ENCODE measurements at places on chromosomes 1 and 21.

DNA sequence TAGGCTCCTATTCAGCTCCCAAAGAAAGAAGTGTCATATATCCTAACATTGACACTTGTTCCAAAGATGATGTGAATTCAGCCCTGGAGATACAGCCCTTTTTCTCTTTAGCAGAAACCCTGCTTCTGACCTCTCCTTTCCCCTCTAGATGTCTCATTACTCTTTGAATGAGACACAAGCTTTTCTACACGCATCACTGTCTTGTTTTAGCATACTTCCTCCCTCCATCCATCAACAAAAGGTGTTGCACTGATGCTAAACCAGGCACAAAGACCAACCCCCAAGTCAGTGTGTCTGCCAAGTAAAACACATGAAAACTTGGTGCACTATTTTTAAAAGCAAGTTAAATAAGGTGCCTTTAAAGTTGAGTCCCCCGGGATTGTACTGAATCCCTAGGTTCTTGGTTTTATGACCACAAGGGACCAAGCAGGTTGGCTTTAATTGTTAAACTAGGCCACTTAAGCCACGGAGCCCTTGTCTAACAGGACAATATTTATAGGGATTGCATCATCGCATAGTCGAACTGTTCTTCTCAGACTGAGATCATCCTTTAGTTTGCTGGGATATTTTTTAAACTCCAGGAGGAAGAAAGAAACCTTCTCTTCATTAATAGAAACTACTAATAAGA is 101.0 kb upstream of the GUCA2B start:
- no peak for DNase-seq

DNA sequence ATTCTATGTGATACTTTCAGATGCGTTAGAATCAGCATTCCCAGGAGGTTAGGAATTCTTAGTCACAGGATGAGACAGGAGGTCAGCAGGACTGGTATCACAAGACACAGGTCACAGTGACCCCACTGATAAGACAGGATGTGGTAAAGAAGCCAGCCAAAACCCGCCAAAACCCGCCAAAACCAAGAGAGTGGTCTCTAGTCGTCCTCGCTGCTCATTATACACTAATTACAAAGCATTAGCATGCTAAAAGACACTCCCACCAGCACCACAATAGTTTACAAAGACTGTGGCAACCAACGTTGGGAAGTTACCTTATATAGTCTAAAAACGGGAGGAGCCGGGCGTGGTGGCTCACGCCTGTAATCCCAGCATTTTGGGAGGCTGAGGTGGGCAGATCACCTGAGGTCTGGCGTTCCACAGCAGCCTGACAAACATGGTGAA is 13.9 kb upstream of the ACTA1 start:
- DNase-seq, result no peak

- no peak for DNase-seq
Measured at GRCh38 chr1:58104960-58105359, 441.6 kb downstream of the OMA1 start.

DNA sequence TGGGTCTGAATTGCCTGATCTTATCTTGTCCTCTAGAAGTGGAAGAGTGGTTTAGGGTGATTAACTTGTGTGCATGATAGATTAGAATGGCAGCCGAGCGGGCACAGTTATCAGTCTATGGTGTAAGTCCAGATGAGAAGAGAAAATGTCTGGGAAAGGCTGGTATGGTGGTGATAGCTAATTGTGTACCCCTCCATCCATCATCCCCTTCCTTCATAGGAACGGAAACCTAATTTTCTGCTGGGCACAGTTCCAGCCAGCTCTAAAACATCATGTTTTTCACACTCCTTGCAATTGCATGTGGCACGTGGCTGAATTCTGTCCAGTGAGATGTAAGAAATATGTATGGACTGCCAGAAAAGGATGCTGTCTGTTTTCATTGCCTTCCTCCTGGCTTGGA is 40.9 kb upstream of the ZP4 start:
- DNase-seq, result no peak

- DNase-seq, result no peak
Measured at GRCh38 chr1:13774121-13774520, 74.1 kb downstream of the PRDM2 start.

- DNase-seq, result no peak
Measured at GRCh38 chr1:183515002-183515689, 42.8 kb downstream of the SMG7 start.

GRCh38 chr1:21705303-21705980 is 36.3 kb upstream of the RAP1GAP start:
- DNase-seq, result no peak

GRCh38 chr21:14553422-14553821 is 7.3 kb upstream of the SAMSN1 start:
- no peak for DNase-seq

- no peak for DNase-seq
Measured at GRCh38 chr1:199976496-199977144, 50.9 kb upstream of the NR5A2 start.

GRCh38 chr1:11731691-11732283 is 4.1 kb upstream of the AGTRAP start:
- no peak for DNase-seq

DNA sequence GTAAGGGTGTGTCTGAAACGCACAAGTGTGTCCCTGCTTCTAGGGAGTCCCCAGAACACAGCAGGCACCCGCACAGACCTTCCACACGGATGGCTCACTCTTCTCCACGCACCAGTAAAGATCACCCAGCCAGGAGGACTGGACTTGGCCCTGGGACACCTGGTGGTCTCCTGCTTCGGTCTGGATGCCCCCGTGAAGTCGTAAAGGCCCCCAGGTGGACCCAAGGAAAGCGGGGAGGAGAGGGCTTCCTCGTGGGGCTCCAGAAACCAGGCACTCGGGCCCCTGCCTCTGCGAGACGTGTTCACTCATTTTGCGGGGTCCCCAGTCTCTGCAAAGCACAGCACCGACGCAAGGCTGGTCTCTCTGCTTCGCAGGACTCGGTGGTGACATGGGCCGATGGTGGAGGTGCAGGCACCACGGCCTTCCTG is 20.2 kb upstream of the COL6A2 start:
- no peak for DNase-seq

- DNase-seq, result no peak
Measured at GRCh38 chr21:19261731-19262376, 858.3 kb upstream of the TMPRSS15 start.

DNA sequence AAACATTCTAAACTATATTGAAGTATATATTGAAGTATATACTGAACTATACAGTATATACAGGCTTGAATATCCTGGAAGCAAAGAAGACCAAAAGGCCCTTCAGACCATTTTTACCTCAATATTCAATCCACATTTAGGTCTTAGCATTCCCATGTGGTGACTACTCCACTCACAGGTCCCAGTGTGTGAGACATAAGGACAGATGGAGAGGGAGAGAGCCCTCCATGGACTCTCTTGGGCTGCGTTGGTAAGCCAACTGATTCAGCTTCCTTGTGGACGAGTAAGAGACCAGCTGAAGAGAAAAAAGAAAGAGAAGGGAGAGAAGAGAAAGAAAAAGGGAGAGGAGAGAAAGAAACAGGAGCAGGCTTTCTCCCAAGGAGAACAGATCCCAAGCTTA is 37.3 kb upstream of the ZRANB2 start:
- no peak for DNase-seq

DNA sequence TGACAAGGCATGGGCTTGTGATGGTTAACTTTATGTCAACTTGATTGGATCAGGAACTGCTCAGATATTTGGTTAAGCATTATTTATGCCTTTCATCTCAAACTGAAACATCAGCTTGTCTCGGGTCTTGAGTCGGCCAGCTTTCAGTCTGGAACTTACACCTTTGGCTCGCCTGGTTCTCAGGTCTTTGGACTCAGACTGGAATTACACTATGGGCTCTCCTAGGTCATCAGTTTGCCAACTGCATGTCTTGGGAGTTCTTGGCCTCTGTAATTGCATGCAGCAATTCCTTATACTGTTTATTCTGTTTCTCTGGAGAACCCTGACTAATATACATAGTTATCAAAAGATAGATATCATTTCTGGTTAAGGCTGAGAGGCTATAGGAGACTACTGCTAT is 653.7 kb downstream of the ADGRL2 start:
- DNase-seq, result no peak

DNA sequence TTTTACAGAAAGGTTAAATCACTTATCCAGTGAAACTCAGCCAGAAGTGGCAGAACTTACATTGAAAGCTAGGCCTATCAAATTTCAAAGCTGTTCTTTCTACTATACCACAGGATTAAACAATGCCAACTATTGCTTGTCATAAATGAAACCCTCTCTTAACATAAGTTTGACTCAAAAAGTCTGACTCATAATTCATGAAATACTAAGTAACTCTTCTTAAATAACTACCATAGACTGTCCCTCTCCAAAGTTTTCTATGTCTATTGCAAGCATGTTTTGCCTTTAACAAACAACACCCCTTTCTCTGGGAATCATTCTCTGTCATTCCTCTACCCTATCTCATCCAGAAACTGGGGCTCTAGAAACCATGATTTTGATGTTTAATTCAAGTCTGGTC is 109.5 kb upstream of the UBE2U start:
- DNase-seq, result no peak

DNA sequence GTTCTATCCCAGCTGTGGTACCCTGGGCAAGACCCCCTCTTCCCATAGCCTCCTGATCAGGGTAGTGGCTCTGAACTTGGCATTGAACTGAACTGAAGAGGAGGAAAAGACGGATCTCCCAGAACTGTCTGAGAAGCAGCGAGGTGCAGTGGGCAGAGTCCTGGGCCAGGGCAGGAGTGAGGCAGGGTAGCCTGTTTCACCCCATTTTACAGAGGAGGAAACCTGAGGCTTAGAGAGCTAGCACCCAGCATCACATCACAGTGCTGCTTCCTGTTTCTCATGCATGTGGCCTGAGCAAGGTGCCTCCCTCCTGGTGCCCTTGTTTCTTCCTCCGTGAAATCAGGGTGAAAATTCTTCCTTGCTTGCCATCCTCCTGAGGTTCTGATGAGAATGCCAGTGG is 17.1 kb downstream of the ZNF362 start:
- no peak for DNase-seq

GRCh38 chr21:36461277-36461917 is 18.5 kb downstream of the CLDN14 start:
- no peak for DNase-seq

- DNase-seq, result no peak
Measured at GRCh38 chr1:16068356-16069270, 4.8 kb downstream of the FAM131C start.

GRCh38 chr1:35575416-35575958 is 2.4 kb downstream of the TFAP2E start:
- DNase-seq, result no peak

GRCh38 chr1:91567583-91567982 is 66.9 kb downstream of the CDC7 start:
- DNase-seq, result no peak

DNA sequence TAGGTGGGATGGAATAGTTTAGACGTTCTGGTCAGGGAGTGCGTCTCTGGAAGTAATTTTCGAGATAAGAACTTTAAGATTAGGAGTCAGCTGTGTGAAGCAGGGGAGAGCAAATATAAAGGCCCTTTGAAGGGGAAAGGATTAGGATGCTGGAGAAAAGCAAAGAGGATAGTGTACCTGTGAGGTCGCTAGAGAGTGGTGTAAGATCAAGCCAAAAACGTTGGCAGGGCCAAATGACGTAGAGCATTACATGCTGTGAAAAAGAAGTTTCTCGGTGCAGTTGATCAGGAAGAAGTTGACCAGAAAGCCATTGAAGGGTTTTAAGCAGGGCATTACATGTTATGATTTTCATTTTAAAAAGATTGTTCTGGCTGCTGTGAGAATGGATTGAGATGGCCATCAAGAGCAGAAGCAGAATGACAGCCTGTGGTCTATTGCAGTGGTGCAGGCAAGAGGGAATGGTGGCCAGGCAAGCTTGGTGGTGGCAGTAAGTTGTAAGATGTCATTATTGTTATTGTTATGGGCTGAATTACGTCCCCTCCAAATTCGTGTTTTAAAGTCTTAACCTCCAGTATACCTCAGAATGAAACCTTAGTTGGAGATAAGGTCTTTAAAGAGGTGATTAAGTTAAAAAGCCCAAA is 113.6 kb upstream of the KIF26B start:
- no peak for DNase-seq

DNA sequence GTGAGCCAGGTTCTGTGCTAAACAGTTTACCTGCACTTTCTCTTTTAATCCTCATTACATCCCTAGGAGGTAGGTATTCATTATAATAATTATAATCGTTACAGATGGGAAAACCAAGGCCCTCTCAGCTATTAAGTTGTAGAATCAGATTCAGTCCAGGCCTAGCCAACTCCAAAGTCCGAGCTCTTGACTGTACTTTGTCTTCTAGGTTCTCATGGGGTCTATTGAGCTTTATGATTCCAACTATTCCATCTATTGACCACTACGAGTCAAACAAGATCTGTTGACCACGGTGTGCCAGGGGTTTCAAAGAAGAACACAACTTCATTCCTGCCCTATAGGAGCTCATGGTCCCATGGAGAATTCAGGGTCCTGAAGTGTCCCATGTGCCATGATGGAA is 2.0 kb downstream of the IFNLR1 start:
- DNase-seq, result no peak
